Ovary (tissue), 10 donors: ENCODE measurements at places on chromosomes 2 and 18. TPM values are rescaled to one million over a fixed set of nuclear protein-coding genes. Genes with fewer than 3 reads are reported as not detected.

The ASB18 gene
- polyA plus RNA-seq, result not detected

- DNase-seq, result no peak
Measured at GRCh38 chr2:1758774-1759610, 14.7 kb upstream of the PXDN start.

DNA sequence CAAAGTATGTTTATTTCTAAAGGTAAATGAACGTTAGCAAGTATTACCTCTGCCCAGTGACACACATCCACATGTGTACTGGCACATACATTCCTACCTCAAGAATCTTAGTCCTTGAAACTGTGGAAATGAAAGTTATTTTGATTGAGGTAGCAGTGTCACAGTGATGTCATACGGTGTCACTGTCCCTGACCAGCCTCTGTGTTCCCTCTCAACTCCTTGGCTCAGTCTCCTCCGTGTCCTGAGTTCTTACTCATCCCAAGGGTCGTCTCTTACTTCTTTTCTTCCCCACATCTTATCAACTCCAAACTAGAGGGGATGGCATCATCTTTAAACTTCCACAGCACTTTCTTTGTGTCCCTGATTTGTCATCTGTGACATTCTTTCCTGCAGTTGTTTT lies 3.3 kb downstream of the NCK2 start:
- no peak for DNase-seq

- no peak for DNase-seq
Measured at GRCh38 chr18:56995579-56996188, 151.2 kb upstream of the BOD1L2 start.

GRCh38 chr18:38539371-38539770 lies 973.8 kb upstream of the CELF4 start:
- DNase-seq, result no peak

DNA sequence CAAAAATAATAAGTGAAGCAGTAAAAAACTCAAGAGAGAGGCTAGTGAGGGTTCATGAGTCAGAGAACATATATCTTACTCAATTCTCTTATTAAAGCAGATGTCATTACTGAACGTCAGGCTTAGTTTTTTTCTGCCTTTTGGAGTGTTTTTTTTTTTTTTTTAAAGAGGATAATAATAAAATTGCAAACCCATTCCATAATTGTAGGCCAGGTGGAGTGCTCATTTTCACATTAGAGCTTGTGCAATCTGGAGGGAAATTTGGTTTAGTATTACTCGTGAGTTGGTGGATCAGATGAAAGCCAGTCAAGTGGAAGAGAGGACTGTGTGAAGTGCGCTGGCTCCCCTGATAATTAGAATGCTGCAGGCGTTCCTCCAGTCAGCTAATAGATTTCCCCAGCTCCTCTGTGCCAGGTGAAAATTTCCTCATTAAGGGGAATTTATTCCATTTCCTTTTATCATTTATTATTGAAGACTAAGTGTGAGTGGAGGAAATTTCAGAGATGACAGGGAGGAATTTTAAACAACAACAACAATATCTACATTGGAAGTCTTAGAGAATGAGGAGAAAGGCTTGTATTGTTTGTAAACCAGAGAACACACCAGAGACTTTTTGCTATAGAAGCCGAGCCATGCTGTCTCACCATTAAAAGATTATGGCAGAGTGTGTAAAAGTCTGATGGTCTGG lies 74.6 kb downstream of the CPS1 start:
- no peak for DNase-seq

- DNase-seq, result no peak
Measured at GRCh38 chr2:46489423-46490174, 10.2 kb downstream of the TMEM247 start.

The NAT8 gene
- 0.64 TPM for polyA plus RNA-seq

DNA sequence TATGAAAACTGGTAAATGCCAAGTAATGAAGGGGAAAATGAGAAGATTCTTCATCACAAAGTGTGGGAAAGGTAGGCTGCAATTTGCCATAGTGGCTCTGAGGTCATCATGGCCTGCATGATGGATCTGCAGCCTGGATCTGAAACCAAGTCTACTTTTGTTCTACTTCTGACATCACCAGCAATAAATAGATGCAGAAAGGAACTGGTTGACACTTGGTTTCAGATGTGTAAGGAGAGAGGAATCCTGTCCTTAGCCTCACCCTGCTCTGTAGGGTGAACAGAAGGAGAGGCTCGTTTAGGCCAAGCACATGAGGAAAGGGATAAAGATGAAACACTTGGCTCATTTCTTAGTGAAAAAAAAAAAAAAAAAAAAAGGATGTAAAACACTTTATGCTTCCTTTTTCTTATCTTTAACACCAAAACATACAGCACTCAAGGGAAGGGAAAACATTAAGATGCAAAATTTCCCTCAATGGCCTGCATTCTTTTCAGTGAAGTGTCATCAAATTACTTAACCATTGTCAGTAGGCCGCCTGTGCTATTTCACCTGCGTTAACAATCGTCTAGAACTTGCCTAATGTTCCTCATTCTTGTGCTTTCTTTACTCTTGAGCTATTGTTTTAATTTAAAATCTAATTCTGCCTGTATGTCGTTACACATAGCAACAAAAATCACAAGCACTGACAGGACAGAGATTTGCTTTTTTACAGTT lies 3.9 kb downstream of the NEB start:
- DNase-seq, result no peak

The HTR2B gene
- polyA plus RNA-seq, result 3.0 TPM

DNA sequence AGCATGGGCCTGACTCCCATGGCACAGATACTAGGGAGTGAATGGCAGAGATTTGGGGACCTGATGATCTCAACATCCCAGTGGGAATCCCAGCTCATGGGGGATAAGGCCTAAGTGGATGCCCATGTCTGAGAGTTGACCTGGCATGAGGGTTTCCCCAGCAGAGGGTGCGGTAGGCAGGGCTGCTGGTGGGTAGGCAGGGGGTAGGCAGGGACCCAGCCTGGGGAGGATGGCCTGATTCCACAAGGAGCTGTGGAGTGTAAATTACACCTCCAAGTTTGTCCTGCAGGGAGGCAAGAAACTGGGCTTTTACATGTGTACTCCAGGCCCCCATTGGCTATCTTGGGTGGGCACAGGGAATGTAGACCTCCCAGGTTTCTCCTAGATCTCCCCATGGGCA lies 46.9 kb downstream of the INPP5D start:
- no peak for DNase-seq

DNA sequence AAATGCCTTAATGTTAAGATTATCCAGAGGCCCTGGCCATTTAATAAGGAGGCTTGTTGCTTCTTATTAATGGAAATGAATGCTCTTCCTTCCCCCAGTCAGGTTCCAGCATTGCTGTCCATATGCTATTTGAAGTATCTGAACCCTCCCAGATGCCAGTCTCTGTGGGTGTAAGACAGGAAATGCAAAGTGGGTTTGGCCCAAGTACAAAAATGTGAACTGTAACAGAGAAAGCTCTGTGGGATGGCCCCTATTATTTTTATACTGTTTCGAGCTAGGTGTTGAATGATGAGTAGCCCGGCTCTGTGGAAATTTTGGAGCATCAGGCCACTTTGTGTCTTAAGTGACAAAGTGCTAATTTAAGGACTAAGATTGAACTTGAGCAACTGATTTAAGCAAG lies 141.0 kb downstream of the UXS1 start:
- no peak for DNase-seq

The FBXO36 gene
- polyA plus RNA-seq, result 2.9 TPM

- no peak for DNase-seq
Measured at GRCh38 chr18:12996661-12997292, 5.6 kb downstream of the CEP192 start.

- DNase-seq, result no peak
Measured at GRCh38 chr18:41320100-41320499, 634.9 kb upstream of the PIK3C3 start.

The NYAP2 gene
- polyA plus RNA-seq, result 0.10 TPM

The LOXHD1 gene
- polyA plus RNA-seq, result 0.29 TPM

The RAB27B gene
- 0.08 TPM for polyA plus RNA-seq

GRCh38 chr18:26757263-26758019 lies 108.1 kb downstream of the AQP4 start:
- no peak for DNase-seq

DNA sequence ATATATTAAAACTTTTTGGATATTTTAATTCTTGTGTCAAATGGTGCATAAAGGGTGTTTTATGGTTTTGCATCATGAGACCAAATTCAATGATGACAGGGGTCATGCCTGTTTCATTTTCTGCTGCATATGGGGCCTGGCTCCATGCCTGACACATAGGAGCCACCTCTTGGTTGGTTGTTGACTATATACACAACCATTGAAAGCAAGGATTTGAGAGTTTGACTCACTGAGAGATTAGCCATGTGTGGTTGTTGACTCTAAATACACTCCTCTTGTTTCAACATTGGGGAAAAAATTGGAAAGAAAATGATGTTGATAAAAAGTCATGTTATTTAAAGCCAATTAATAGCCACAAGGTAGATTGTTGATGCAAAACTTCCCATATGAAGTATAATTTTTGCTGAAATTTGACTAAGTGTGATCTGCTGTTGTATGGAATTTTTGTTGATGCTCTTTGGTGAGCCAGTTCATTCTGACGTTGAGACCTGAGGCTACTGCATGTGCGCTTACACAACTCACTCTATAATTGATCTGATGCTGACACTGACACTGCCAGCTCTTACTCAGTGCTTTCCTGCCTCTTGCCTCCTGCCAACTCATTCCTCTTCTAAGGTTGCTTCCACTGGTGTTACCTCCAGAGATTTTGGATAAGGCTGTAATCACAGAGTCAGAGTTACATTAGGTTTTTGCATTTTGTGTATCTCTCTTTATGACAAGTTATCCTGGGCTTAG lies 446.2 kb upstream of the SLC14A2 start:
- no peak for DNase-seq

The MSGN1 gene
- polyA plus RNA-seq, result not detected

GRCh38 chr18:59985289-59985688 lies 85.5 kb downstream of the PMAIP1 start:
- DNase-seq, result no peak

DNA sequence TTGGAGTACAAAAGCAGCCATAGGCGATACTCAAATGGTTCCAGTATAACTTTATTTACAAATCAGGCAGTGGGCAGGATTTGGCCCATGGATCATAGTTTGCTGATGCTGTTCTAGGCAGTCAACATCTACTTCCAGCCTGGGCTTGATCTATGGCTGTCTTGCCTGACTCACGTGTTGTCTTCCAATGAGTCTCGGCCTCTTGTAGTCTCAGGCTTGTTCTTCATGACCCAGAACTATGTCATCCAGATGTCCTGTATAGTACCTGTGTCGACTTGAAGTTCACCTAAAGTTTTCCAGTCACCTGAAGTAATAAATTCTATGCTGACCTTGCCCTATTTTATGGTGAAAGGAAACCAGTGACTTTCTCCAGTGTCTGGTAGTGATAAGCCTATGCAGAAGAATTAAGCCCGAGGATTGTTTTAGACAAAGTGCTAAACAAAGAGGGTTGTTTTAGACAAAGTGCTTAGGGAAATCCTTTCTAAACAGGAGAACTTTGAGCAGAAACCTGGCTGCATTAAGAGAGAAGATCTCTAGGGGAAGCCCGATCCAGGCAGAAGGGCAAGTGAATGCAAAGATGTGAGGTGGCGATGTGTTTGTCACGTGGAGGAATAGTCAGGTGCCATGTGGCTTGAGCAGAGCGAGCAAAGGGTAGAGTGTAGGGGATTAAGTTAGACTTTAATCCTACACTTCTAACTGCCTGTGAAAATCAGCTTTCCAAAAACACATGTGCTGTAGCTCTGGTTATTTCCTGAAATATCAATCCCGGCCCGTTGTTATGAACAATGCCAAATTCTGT lies 8.5 kb upstream of the THNSL2 start:
- DNase-seq, result no peak

- DNase-seq, result no peak
Measured at GRCh38 chr2:238124488-238125126, 13.9 kb upstream of the KLHL30 start.

- DNase-seq, result no peak
Measured at GRCh38 chr2:239195318-239195871, 205.4 kb downstream of the HDAC4 start.

GRCh38 chr2:212448698-212449097 lies 89.9 kb downstream of the ERBB4 start:
- no peak for DNase-seq

DNA sequence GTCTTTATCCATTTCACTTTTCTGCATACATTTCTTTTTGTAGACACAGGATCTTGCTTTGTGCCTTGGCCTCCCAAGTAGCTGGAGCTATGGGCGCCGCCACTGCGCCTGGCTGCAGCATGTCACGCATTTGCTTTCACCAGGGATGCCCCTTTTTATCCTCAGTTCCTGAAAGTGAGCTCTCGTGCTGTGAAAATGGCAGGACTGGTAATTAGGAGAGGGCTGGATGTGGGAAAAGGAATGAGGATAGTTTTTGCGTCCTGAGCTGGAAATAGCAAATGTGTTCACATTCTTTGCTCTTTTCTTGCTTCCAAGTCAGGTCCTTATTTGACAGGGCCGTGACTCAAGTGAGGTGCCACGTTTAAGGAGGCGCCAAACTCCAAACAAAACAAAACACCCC lies 104.6 kb downstream of the LDLRAD4 start:
- no peak for DNase-seq

The FAM228A gene
- 2.0 TPM for polyA plus RNA-seq

The LBX2 gene
- polyA plus RNA-seq, result 0.15 TPM

DNA sequence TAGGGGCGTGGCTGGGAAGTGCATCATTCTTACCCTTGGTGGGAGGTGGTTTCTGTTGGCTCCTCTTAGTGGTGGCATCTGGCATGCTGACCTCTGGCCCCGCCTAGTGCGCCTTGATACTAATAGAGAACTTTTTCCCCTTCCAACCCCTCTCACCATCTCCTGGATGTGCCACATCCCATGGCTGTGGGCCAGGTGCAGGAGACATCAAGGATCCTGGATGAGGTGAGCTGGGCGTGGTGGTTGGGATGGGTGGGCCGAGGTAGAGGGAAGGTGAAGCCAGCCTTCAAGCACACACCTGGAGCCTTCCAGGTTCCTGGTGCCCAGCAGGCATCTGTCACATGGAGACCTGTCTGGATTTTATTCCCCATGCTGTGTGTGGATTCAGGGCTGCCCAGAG lies 149.2 kb downstream of the DYSF start:
- DNase-seq, result no peak

DNA sequence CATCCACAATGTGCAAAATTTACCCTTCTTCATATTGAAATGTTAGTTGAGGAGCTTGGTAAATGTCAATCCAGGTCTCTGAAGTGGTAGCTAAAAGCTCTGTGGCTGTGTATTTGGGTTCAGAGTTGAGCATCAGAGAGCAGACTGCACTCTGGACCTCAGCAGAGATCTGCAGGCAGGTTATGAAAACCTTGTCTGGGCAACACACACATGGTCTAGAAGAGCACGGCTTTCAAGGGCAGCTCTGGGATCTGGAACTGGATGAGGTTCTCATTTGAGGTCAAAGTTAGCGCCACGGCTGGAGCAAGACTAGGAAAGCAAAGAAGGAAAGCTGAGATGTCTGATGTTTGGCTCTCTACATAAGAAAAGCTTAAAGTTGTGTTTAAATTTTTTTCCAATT lies 243.0 kb downstream of the SH3BP4 start:
- no peak for DNase-seq

GRCh38 chr2:239020541-239021041 lies 172.7 kb downstream of the TWIST2 start:
- no peak for DNase-seq
